ENCODE measurements at places on chromosomes 13 and 19.

DNA sequence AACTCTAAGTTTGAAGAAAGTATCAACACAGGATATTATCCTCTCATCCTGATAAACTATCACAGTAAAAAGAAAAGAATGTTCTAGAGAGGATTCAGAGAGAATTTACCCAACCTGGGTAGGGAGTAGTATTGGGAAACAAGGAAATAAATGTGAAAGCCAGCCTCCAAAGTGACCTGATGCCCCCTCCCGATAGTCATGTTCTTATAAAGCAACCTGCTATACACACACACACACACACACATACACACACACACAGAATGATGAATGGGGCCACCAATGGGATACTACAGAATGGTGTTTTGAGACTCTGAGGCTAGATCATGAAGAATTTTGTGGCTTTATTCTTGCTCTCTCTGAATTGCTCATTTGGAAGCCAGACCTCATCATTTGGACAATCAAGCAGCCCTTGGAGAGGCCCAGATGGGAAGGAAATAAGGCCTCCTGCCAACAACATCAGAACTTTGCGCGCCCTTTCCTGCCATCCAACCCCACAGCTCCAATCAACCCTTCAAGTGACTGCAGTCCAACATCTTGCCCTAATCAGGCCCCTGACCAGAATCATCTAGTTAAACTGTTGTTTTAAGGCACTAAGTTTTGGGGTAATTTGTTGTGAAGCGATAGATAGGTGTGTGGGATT lies 807.9 kb upstream of the ARGLU1 start:
- no peak for DNase-seq

DNA sequence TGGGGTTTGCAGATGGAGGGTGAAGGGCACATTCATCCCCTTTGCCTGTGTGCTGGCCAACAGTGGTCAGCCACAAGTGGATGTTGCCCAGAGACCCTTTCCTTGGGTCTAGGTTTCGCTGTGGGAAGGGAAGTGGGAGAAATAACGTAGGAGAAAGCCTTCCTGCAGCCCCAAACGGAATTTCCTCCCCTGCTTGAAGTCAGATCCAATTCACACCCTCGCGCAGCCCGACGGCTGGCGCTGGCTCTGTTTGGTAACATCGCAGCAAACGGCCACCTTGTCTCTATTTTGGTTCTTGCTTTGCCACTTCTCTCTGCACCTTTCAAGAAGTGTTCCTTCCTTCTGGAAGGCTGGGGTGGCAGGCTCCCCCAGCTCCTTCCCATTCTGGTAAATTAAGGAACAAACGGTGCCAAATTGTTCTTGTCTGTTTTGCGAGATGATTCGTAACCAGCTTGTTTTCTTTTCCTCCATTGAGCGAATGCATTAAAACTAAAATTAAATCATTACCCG lies 45.4 kb downstream of the CHST8 start:
- DNase-seq, result no peak

DNA sequence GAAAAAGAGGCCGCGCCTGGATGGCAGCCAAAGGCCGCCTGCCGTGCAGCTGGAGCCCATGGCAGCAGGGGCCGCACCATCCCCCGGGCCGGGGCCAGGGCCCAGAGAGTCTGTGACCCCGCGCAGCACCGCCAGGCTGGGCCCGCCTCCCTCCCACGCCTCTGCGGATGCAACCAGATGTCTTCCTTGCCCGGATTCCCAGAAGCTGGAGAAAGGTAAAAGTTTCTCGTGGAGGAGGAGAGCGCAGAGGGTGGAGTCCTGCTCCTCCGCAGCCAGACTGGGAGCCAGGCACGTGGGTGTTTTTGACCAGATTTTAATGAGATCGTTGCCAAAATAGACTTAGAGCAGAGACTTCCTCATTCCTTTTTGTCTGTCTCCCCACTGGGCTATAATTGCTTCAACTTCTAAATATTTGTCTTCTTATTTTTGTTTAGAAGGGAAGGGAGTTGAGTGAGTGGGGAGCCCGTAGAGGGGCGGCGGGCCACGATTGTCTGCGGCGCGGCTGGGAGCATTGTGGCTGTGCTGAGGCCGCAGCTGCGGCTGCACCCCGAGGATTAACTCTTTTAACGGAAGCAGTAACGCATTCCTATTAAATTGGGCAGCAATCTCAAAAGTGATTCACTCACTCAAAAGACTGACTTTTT lies 22.8 kb upstream of the NDUFS7 start:
- peak; percentile 63 for DNase-seq

GRCh38 chr19:43782689-43783231 lies 2.0 kb upstream of the KCNN4 start:
- no peak for DNase-seq

GRCh38 chr19:54612428-54612827 lies 17.9 kb upstream of the LILRB1 start:
- DNase-seq, result no peak

DNA sequence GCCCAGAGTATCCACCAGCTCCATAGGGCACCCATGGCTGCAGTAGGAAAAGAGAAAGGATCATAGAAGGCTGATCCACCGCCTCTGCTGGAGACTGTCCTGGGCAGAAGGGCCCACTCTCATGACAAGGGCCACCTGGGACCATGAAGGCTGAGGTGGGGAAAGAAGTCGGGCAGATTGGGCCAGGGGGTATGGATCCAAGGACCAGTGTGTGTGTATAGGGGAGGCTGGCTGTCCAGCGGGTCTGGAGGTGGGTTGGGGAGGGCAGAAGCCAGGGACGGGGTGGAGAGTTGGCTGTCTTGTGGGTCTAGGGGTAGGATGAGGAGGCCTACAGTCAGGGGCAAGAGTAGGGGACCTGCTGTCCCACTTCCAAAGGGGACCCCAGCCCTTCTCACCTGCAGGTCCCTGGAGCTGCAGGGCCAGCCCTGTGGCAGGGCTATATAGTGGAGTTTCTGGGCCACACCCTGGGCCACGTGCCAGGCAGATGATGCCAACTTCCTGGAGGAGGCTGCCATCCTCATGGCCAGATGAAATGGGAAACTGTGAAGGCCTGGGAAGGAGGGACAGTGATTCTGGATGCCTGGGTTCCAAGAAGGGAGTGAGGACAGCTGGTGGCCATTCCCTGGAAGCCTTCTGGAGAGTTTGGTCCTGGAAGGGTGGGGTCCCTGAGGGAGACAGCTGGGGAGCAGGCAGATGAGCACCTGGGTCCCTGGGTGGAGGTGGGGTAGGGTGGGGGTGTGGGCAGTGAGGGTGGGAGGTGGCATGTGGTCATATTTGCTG lies at the start of gene FCGBP:
Gene FCGBP (minus strand): TSS at position 51 of the 780 bp plus-strand sequence.
- DNase-seq, result no peak

All from AG09309 (cell line).